ENCODE measurements at places on chromosomes 7 and 10.

DNA sequence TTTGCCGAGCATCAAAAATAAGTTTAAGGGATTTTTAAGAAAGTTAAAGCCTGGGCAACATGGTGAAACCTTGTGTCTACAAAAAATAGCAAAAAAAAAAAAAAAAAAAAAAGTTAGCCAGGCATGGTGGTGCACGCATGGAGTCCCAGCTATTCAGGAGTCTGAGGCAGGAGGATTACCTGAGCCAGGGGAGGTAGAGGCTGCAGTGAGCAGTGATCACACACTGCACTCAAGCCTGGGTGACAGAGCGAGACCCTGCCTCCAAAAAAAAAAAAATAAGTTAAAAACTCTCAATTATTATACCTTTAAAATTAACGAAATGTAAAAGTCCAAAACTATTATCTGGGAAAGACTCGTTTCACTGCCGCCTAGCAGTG, 35.0 kb upstream of the DAGLB start:
- DNase-seq: no peak

- no peak for DNase-seq
These were observed 16.6 kb downstream of the MNX1 start for GRCh38 chr7:156993925-156994235.

GRCh38 chr7:41501006-41501405, 201.9 kb downstream of the INHBA start:
- no peak for DNase-seq

- DNase-seq: no peak
These were observed 28.8 kb upstream of the ICA1 start for GRCh38 chr7:8290645-8291308.

DNA sequence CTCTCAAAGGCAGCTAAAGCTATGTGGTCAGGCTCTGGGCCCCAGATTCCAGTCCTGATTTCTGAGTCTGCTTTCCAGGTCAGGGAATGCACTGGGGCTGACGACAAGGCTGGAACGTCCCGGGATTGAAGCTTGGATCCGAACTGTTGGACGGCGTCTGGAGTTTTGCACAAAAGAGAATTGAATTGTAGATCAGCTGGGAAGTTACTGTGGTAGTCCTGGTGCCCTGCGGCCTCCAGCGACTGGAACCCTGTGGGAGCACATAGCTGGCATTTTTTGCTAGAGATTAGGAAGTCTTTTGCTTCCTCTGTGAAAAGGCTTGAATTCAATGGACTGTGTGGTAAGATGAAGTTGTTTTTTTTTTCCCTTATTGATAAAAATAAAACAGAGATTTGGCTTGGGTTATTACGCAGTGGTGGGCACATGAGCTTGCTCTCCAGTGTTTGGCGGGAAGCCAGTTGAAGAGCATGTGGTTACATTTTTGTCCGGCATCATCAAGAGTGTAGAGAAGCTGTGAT, at the start of gene HK1:
TSS of gene HK1 (plus strand) at position 51 of the 518 bp plus-strand sequence.
- no peak for DNase-seq

DNA sequence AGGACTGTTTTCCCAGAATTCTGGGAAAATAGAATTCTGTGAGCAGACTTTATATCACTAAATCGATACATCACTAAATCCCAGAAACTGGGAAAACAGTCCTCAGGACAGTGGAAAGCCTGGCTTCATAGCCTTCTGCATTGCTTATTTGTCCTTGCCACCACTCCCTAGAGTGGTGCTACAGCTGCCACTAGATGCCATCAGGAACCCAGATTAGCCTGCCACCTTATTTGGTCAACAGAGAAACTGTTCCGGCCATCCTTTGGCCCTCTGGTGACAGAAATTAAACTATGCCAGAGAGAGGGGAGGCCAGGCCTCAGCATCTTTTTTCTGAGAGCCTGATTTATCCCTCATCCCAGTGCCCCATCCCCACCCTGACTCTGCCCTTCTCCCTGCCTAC, 19.6 kb upstream of the NFKB2 start:
- DNase-seq: no peak

DNA sequence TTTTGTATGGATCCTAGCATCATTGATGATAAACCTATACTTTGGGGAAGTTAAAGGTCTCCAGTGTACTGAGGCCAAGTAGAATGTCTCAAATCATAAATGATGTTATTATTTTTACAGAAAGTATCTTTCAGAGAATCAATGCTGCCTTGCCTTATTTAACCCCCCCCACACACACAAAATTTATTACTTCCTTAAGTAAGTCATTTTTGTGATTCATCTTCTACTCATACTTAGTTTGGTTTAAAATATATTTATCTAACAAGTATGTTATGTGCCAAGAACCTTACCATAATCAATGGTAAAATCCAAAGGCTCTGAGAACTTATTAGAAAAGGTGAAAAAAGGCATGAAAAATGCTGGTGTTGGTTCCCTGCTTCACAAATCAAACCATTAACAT, 18.8 kb upstream of the CLDN12 start:
- no peak for DNase-seq

DNA sequence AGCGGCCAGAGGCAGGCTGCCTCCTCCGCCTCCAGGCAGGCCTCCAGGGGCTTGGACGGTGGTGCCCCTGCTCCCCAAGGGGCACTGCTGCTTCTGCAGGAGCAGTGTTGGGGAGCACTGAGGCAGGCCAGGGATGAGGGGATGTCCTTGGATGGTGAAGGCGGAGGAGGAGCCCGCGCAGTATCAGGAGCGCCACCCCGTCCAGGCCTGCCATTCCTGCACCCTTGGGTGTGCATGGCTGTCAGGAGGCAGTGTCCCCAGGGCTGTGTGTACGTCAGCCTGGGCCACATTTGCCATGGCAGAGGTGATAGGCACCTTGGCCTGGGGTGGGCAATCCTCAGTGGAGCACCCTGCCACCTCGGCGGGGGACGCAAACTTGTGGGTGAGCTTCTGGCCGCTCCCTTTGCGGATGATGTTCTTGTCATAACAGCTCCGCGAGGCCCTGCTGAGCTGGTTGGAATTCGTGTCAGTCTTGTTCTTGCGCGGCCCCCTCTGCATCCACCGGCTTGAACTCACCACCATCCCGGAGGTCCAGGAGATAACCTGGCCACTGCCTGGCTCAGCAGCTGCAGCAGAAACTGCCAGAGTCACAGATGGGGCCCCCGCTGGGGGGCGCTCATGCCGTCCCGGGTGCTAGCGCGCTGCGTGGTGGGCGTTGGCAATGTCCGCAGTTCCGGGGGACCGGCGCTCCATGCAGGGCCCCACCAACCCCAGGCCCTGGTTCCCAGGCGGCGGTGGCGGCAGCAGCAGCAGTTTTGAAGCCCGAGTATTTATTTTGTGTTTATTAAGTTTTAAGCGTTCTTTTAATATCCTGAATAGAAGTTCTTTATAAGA, 182.3 kb upstream of the ADCY1 start:
- DNase-seq: no peak
